ENCODE measurements at places on chromosomes 7 and 10.

GRCh38 chr7:150666412-150666811 is 19.1 kb upstream of the GIMAP2 start:
- no peak for DNase-seq

GRCh38 chr7:19247017-19247416 is 101.8 kb upstream of the FERD3L start:
- DNase-seq, result no peak

GRCh38 chr7:122914812-122915211 is 28.6 kb upstream of the CADPS2 start:
- no peak for DNase-seq

DNA sequence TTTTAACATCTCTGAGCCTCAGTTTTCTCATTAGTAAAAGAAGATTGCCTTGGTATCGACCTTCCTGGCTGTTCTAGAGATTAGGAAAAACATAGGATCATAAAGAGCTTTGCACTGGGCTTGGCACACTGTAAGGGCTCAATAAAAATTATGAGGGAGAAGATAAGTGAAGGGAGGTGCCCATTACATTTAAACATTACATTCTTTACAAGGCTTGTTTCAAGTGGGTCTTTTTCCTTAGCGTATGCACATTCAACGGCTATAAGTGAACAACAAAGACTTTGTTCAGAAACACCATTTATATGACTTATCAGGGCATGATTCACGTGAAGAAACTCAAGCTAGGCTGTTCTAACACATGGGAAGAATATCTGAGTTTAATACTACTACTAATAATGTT is 351.9 kb upstream of the NPVF start:
- no peak for DNase-seq

DNA sequence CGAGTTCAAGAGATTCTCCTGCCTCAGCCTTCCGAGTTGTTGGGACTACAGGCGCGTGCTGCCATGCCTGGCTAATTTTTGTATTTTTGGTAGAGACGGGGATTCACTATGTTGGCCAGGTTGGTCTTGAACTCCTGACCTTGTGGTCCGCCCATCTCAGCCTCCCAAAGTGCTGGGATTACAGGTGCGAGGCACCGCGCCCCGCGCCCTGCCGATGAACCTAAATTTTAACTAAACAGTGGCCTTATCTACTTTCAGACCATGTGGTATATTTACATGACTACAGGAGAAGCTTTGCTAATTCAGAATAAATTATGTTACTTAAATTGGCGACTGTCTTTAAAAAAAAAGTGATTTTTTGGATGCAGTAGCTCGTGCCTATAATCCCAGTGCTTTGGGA is 9.2 kb downstream of the SIRT1 start:
- DNase-seq, result no peak

DNA sequence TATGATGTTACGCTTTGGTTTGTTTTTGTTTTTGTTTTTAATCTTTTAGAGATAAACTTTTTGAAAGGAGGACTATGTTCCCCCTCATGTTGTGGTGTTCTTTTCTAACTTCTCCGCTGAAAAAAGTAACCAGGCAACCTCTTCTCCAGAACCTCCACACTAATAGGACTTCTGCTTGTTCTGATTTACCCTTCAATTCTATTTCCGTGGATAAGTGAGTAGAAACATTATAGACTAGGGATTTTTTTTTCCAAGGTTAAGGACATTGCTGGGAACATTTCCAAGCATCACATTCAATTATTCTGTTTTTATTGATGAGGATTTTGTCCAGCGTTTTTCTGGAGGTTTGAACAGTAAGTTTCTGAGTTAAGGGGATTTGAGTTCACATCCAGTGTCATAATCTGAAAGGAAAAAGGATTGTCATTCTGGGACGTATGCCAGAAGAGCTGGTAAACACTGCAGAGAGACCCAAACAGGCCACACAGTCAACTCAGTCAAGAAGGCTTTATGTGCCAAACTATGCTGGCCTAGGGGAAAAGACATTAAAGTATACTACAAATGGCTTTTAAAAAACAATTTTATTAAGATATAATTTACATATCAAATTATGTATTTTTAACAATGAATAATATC is 28.3 kb upstream of the RALA start:
- DNase-seq, result no peak

DNA sequence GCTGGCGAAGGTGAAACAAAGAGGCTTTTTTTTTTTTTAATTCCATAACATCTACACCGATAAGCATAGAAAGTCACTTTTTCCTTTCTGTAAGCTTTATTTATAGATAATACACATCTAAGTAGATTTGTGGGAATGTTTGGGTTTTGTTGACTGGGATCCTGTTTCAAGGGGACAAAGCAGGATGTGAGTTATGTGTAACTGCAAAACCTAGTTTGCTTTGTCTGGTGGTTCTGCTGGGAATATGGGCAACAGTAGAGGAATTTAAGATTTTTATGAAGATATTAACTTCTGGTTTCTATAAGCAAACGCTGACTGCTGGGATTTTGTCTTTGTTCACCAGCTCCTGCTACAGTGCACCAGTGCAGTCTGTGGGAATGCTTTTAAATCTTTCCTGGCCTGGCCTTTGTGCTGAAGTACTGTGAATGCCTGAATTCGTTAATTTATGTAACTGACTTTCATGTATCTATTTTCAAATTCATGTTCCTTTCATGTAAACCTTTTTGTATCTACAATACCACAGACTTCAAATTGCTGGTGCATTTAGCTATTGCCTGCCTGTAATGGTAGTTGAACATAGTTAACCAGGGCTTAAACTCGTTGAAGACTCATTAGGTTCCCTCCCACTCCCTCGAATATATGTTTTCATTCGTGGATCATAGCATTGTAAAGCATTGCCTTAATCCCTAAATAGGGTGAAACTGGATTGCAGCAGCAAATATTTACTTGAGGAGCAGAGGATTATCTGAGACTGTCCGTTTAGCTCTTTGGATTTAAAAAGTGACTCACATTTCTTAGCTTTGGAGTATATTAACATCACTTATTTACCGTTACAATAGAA is 1.5 kb downstream of the KLHL7 start:
- DNase-seq, result no peak

- no peak for DNase-seq
Observed at GRCh38 chr10:58282615-58283014, 13.7 kb downstream of the CISD1 start.

DNA sequence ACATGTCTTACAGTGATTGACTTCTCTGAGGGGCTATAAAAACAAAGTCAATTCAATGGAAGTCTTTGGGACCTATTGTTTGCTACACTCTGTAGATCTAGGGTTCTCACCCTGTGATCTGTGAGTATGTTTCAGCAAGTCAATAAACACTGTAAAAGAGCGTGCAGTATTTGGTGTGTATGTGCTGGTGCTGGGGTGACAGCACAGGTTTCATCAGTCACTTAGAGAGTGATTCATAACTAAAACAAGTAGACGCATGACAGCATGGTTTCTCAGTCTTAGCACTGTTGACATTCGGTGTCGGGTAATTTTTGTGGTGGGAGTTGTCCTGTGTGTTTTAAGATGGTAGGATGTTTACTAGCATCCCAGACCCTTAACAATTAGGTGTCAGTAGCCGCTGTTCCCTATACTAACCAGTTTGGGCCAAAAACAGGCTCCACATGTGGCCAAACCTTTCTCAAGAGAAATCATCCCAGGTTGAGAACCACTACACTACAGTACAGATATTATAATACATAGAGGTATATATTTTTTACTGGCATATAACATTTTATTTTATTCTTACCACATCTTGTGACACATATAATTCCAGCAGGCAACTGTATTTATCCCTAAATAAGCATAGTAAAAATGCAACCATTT is 411.8 kb downstream of the ARL4A start:
- no peak for DNase-seq

GRCh38 chr10:69388488-69388887 is 28.2 kb downstream of the TACR2 start:
- DNase-seq, result no peak
